ENCODE measurements at places on chromosomes 5 and 9. TPM values are rescaled to one million over a fixed set of nuclear protein-coding genes. Genes with fewer than 3 reads are reported as not detected.

Gene HRCT1
- total RNA-seq: 15.5 TPM

DNA sequence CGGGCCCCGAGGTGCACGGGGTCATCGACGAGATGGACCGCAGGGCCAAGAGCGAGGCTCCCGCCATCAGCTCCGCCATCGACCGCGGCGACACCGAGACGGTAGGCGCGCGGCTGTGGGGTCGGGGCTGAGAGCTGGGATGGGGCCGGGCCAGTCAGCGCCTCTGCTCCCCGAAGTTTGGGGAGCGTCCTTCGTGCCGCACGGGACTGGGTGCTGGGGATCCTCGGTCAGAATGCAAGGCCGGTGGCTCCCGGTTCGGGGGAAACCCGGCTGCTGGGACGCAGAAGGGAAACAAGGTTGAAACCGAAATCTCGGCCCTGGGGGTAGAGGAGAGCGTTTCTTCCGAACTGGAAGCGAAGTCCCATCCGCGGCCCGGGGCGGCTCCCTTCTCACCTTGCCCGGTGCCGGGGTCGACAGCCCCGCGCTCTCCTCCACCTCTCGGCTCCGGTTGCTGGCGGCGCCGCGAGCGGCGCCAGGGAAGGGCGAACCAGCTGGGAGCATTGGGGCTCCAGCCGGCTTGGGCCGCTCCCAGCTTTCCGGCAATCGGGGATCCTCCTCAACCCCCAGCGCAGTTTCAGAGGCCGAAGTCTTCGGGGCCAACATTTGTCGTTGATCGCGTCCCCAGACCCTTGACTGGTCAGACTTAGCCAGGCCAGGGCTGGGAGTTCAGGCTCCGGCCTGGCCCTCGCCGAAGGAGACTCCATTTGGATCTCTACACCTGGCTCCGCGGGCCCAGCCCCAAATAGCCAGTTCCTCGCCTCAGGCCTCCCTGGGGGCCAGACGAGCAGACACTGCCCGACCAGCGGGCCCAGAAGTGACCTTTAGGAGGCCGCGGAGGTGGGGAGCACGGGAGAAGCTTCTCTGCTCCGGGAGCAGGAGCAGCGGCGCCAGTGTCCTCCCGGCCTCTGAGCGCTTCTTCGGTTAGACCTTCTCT lies 1.1 kb downstream of the LHX2 start:
- H3K4me1 ChIP-seq: peaks cover 86% of the 10 kb centered on the region
- no peak overlapping the region for H3K4me3 ChIP-seq
- DNase-seq: no peak
- no peak overlapping the region for H3K27ac ChIP-seq
- peaks cover 99% of the 10 kb centered on the region for H3K27me3 ChIP-seq
- no peaks in the 10 kb centered on the region for H3K36me3 ChIP-seq

GRCh38 chr5:43165323-43165722 lies 26.7 kb upstream of the NIM1K start:
- H3K27ac ChIP-seq: no peak overlapping the region
- no peaks in the 10 kb centered on the region for H3K27me3 ChIP-seq
- peaks cover 3% of the 10 kb centered on the region for H3K36me3 ChIP-seq
- no peak overlapping the region for H3K4me3 ChIP-seq

DNA sequence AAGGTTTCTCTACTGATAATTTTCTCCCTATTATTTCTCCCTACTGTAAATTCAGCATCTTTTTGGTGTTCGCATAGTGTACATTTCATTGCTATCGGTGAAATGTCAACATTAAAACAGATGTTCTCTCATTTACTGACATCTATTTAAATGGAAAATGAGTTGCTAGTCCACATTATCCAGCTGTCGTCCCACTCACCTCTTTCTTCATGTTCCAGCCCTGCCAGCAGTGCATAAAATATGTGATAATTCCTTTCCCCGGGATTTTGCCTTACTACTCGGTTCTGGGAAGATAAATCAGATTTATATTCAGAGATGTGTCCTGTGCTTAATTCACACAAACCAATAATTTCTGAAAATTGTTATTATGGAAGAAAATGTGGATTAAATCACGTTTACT lies 155.8 kb downstream of the MYO10 start:
- DNase-seq: no peak
- H3K27me3 ChIP-seq: no peaks in the 10 kb centered on the region
- H3K4me3 ChIP-seq: no peak overlapping the region
- H3K36me3 ChIP-seq: no peaks in the 10 kb centered on the region

GRCh38 chr5:111313017-111313724 lies 89.0 kb downstream of the CAMK4 start:
- H3K4me3 ChIP-seq: no peak overlapping the region
- no peaks in the 10 kb centered on the region for H3K4me1 ChIP-seq
- no peak overlapping the region for H3K27ac ChIP-seq
- H3K27me3 ChIP-seq: no peaks in the 10 kb centered on the region
- H3K36me3 ChIP-seq: no peaks in the 10 kb centered on the region
